ENCODE measurements at places on chromosomes 3 and 15. TPM values are rescaled to one million over a fixed set of nuclear protein-coding genes. Genes with fewer than 3 reads are reported as not detected.

- no peak for DNase-seq
These were observed 22.3 kb upstream of the SMCO1 start for GRCh38 chr3:196537319-196537984.

DNA sequence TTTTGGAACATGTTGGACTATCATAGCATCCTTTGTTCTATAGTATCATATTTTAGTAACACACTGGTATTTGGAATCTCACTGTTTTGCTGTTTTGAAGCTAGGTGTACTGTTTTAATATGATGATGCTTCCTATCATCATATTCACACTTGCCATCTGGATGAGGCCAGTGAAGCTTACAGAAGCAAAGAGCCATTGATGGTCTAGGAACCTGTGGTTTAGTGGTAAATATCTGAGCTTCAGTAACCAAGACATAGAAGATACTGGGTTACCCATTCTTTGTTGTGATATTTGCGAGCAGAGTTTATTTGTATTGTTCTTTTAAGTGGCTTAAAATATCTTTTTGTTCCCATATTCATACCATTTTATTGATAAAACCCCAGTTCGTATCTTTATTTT lies 304.1 kb downstream of the SATB1 start:
- no peak for DNase-seq

GRCh38 chr3:42419563-42419962 lies 9.2 kb upstream of the LYZL4 start:
- no peak for DNase-seq

GRCh38 chr15:29969562-29970401 lies 113.0 kb upstream of the GOLGA8J start:
- no peak for DNase-seq

- no peak for DNase-seq
These were observed 28.9 kb downstream of the CLEC3B start for GRCh38 chr3:45055032-45055410.

- no peak for DNase-seq
These were observed 48.3 kb upstream of the CTDSPL start for GRCh38 chr3:37813403-37813802.

CPEB1 gene
- total RNA-seq: 10.3 TPM

TNFSF10 gene
- total RNA-seq: 53.3 TPM
